ENCODE measurements at places on chromosomes 11 and 22.
A peak's percentile ranks its signal among the peaks of the same experiment; 100 is the strongest.

GRCh38 chr11:116517077-116517476 lies 255.7 kb downstream of the BUD13 start:
- no peak for DNase-seq

DNA sequence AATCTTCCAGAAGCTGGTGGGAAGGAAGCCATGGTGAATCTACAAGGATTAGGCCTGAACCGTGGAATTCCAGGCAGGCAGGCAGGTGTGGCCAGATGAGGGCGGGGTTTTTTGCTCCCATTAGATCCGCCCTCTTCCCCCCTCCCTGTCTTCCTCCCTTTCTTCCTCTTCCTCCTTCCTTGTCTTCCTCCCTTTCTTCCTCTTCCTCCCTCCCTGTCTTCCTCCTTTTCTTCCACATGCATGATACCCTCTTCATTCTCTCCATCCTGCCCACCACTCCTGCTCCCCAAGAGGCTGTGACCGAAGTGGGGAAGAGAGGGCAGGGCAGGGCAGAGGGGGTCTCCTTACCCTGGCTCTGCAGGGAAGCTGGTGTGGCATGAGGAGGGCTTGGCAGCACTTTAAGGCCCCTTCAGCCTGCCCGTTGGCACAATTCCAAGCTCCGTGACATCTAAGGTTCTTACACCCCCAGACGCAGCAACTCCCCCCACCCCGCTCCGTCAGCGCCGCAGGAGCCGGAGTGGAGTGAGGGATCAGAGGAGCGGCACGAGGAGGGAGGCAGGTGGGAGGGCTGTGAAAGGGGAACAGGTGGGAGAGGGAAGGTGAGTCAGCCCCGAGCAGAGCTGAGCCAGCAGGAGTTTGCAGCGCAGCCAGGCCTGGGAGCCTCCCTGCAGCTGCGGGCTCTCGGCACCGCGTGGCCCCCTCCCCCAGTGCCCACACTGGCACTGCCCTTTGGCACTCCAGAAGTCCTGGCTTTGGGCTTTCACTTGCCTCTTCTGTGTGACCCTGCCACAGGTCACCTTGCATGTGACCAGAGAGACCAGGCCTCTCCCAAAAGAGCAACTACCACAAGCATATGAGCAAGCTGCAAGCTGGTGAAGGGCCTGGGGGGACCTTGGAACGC lies 32.1 kb downstream of the KCNJ4 start:
- no peak for DNase-seq

DNA sequence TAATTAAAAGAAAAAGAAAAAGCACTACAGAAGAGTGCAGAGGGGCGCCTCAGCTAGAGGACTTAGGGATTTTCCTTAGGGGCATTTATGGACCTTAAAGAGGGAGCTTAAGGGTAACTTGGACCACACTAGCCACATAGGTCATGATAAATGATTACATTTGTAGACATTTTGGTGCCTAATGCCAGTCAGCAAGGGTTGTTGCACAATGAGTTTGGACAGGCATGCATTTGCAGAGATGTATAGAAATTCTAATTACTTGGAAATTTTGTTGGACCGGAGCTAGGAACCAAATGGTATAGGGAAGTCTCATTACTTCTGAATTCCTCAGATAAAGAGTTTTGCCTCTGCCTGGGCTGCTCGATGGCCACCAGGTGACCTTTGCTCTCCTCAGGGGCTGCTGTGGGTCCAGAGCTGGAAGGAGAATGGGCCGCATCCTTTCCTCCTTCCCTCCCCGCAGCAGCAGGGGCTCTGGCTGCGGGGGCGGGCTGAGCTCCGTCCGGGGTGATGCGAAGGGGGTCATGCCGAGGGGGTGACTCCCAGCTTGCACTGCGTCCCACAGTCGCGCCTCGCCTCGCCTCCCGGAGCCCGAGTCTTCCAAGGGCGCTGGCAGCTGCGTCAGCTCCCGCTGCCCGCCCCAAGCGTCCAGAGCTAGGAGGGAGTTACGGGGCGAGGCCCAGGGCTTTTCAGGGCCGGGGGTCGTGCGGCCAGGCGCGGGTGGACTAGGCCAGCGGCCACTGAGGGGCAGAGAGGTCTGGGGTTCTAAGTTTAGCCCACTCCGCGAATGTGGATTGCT lies 20.3 kb upstream of the MALAT1 start:
- no peak for DNase-seq

GRCh38 chr11:123125169-123125568 lies 63.2 kb upstream of the HSPA8 start:
- no peak for DNase-seq

DNA sequence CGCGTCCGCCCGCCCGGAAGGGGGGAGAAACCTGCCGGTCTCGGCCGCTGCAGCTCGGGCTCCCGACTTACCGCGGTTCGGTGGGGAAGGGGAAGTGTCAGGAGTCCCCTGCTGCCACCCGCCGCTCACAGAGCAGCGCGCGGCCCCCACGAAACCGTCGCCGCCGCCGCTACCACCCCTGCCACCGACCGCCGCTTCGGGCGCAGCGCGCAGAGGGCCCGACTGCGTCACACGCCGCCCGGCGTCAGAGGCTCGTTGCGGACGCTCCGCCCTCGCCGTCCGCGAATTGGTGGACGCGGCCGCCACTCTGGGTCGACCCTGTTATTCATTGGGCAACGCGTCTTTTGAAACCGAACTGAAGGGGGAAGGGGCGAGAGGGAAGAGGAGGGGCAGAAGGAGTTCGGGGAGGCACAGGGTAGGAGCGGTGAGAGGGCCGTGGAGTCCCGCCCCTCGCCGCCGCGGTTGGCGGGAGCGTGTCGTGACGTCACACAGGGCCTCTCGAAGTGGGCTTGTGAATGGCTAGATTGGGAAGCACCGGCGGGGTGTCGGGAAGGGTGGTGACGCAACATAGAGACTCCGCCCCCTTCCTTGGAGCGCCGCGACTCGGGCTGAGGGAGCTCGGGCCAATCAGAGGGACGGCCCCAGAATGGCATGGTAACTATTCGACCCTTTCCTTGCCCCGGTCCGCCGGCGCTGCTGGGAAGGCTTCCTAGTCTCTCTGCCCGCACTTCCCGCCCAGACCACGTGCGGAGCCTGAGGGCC lies at the start of gene NUP98:
Gene NUP98, minus strand, starts transcription at position 226 of the 762 bp plus-strand sequence. CDS start 15,437 bp downstream, outside the sequence.
- DNase-seq = peak; percentile 100

DNA sequence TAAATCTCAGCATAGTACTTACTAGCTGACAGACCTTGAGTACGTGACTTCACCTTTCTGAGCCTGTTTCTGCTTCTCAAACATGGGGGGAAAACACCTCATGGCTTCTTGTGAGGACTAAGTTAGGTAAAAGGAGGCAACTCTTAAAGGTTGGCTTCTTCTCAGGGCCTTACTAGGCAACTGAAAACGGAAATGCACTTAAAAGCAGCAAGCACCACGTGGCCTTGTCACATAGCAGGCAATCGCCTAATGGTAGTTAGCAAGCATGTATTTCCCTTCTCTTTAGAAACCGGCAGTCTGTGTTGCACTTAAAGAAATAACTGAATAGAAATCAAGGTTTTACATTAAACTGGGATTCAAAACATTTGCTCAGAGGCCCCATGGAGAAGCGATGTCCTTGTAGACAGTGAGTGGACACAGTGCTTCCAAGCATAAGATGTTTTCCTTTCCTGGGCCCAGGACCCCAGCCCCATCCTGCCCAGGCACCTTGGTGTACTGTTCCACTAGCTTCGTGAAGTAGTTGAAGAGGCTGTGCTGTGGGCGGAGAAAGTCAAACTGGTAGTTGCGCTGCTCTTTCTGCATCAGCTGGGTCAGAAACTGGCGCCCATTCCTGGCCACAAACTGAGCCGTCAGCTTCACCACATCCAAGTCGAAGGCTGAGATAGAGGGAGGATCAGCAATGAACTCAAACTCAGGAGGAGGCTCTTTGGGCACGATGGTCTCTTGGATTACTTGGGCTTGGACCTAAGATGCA lies 12.1 kb downstream of the SF3A1 start:
- peak; percentile 47 for DNase-seq

- DNase-seq = no peak
Measured at GRCh38 chr11:36763187-36763586, 165.2 kb upstream of the RAG2 start.

GRCh38 chr22:36288571-36289405 lies 35.9 kb downstream of the APOL1 start:
- DNase-seq = no peak

GRCh38 chr11:97158243-97158642 lies 768.4 kb downstream of the JRKL start:
- DNase-seq = no peak

DNA sequence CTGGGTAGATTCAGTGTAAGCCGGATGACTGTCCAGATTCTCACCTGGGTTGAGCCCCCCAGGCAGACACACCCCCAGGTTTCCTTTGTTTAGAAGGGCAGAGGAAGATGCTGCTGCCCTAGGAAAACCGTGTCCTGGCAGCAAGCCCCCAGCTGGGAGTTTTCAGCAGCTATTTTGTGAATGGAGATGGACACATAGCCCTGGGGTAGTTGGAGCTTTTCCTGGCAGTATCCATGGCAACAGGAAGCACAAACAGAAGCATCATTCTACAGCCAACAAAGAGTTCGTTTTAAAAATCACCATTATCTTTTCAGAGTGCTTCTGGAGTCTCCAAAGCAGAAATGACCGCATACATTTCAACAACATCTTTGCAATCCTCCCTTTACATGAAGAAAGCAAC lies 245.5 kb downstream of the BRD1 start:
- no peak for DNase-seq

GRCh38 chr22:45319324-45319685 lies 9.6 kb downstream of the FAM118A start:
- DNase-seq = no peak

GRCh38 chr11:128236506-128237498 lies 350.6 kb downstream of the ETS1 start:
- no peak for DNase-seq

DNA sequence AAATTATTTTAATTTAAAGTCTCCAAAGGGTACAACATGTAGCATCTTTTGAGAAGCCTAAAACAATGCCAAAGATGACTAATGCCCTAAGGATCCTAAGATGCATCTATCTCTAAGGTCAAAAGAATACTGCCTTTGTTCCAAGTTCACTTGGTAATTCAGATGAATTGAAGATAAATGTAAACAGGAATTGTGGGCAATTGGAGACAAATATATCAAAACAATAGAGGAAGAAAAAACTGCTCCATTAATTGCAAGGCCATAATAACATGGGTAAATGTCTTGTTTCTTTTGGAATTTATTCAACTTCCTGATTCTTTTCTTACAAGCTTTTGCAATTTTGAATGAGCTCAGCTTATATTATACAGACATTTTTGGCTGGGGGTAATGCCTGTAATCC lies 338.6 kb downstream of the TTC28 start:
- DNase-seq = no peak

GRCh38 chr11:26112264-26112663 lies 219.7 kb upstream of the ANO3 start:
- no peak for DNase-seq

DNA sequence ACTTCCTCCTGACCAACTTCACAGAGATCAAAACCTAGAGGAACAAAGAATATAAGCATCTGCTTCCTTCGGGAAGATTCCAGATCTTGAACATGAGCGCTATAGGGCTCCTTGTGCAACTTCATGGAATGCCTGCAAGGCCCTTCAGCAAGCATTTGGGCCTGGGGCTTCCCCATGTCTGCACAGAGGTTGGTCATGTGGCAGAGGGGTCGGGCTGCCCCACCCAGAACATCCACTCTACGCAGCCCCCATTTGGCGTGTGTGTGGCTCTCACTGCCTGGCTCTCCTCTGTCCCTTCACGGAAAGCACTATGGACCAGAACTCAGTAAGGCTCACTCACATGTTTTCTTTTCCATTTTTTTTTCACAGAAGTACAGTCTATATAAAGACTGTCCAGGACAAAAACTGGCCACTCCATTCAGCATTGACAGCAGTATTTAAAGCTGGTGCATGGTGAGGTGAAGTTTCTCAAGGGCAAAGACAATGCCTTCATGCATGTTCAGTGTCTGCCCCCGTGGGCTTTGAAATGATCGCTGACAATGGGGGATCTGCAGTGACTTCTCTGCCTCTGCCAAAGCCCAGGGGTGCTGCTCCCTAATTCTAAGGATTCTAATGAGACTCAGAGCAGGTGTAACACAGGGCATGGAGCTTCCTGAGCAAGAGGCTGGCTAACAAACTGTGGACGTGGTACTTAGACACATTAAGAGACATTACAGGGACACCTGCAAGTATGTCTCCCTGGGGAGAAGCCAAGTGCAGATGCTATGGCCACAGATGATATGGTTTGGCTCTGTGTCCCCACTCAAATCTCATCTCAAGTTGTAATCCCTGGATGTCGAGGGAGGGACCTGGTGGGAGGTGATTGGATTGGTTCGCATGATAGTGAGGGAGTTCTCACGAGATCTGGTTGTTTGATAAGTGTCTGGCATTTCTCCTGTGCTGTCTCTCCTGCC lies 66.5 kb upstream of the PITPNB start:
- DNase-seq = no peak

DNA sequence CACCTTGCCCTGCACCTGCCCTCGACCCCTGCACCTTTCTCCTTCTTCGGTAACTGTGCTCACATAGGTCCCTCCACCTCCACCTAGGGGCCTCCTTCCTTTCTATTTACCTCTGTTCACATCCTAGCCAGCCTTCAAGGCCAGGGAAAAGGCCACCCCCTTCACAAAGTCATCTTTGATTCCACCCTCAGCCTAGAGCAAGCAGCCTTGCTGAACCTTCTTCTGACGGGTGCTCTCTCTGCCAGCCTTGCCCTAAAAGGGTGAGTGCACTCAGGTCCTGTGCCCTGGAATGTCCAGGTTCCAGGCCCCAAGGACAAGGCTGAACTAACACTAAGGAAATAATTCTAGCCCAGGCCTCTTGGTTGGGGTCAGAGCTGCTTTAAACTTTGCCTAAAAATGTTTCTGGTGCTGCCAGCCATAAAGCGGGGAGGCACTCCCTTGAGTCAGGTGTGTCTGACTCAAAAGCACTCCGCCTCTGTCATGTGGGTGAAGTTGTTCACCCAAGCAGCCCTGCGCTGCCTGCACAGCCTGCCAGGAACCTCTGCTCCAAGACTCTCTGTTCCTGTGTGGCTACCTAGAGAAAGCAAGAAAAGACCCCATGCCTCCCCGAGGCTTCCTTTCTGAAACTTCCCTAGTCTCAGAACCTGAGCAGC lies 9.2 kb upstream of the FAM83F start:
- no peak for DNase-seq

DNA sequence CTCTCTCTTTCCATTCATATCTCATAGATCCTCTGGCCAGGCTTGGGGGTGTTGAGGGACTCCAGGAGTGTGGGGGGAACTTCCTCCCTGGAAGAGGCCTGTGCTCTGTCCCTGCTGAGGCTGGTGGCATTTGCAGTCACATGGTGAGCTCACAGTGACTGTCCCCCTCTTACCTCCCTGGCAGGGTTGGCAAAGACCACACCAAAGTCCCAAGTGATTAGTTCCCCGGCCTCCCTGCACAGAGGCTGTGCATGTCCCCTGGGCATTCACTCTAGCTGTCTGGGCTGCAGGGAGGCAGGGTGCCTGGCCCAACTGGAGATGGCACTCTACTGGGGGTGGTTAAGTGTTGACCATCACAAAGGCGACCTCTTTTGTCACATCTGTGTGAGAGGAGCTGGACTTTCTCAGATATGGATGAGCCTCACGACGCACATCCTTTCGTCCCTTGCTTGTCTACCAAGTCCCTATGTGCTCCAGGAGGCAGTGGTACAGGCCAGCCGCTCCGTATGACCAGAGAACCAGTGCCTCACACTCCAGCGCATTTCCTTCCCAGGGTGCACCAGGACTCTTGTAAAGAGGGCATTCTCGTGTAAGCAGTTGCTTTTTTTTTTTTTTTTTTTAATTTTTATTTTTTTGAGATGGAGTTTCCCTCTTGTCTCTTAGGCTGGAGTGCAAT lies 8.8 kb downstream of the TANGO2 start:
- DNase-seq = no peak

- DNase-seq = no peak
Measured at GRCh38 chr22:33443683-33444082, 385.5 kb upstream of the SYN3 start.

GRCh38 chr11:74663315-74663714 lies 67.9 kb downstream of the CHRDL2 start:
- no peak for DNase-seq
